Neural crest cell (in vitro differentiated cells): ENCODE measurements at places on chromosomes 1 and 21.

- no peak for DNase-seq
Observed at GRCh38 chr1:113859478-113860175, 11.9 kb downstream of the PTPN22 start.

DNA sequence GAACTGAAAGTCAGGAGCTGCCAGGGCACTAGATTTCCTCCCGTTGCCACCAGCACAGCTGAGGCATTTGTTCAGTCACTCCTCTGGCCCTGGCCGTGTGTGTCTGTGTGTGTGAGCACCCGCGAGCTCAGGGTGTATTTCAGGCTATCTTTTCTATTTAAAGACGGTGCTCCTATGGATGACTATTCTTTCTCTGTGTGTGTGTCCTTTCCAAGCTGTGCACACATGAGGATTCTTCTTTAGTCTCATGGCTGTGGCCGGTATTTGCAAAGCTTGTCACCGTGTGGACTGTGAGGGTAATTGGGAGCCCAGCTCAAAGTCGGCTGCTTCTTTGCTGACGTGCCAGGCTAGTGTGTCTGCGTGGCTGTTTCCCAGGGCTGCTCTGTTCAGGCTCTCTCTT is 3.0 kb upstream of the KCND3 start:
- DNase-seq: no peak

GRCh38 chr1:39317111-39317510 is 112.6 kb downstream of the MACF1 start:
- no peak for DNase-seq

- DNase-seq: no peak
Observed at GRCh38 chr1:220044678-220045355, 1.5 kb downstream of the EPRS1 start.

- DNase-seq: no peak
Observed at GRCh38 chr1:64042331-64043100, 160.9 kb upstream of the UBE2U start.

DNA sequence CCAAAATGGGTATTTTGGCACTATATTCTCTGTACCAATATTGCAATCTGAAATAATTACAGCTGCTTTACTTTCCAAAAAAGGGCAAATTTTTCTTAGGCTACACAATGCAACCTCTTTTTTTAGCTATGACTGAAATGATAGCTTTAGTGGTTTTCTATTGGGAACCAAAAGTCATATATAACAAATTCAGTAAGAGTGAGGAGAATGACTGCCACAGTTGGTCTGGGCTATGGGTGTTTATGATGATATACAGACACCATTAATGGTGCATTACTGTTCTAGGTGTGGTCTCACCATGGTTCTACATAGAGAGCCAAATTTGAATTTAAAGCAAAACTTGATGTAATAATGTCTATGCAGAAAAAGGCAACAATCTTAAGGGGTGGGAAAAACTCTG is 72.3 kb upstream of the PTBP2 start:
- no peak for DNase-seq

DNA sequence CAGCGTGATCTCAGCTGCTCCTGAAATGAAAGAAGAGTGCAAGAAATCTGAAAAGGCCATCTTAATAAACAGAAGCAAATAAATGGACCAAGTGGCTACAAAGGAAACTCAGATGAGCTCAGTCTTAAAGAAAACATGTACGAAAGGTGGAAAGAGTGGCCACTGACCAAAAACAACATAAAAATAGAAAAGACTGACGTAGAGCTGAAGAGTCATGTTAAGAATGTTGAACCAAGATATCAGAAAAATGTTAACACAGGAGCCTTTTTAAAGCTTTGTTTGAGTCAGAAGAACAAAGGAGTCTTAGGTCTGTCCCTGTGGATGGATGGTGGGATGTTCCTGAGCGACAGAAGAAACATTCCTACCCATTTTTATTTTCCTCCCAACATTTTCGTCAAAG is 30.8 kb upstream of the ZNF648 start:
- no peak for DNase-seq

DNA sequence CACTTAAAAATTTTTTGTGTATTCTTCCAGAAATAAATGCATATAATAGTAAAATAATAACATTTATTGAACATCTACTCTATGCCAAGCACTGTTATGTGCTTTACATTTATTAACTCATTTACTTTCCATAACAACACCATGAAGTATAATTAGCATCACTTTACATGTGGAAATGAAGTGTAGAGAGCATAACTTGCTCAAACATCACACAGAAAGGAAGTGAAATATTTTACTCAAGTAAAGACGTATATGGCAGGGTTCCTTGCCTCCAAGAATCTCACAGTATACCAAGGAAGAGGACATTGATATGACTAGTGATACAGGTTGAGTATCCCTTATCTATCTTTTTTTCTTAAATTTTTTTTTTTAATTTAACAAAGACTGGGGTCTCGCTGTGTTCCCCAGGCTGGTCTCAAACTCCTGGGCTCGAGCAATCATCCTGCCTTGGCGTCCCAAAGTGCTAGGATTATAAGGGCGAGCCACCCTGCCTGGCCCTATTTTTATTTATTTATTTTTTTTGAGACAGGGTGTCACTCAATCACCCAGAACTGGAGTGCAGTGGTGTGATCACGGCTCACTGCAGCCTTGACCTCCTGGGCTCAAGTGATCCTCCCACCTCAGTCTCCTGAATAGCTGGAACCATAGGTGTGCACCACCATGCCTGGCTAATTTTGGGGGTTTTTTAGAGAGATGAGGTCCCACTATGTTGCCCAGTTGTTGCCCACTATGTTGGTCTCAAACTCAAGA is 7.7 kb upstream of the CLIC4 start:
- no peak for DNase-seq

- no peak for DNase-seq
Observed at GRCh38 chr21:39845571-39846130, 21.6 kb upstream of the PCP4 start.

DNA sequence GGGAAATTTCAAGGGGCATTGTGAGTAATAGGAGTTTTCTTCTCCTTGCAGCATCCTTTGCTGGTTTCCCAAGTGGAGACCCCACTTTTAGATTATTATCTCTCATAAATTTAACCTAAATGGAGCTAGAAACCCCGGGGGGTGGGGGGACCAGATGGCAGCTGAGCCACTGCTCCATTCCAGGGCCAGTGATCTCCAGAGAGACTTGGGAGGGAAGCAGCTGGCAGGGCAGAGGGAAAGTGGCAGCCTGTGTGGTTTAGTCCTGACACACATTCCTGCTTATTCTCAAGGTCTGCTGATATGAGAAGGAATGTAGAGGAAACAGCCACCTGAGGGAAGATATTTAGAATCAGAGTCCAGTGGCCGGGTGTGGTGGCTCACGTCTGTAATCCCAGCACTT is 16.3 kb downstream of the PCP4L1 start:
- no peak for DNase-seq

DNA sequence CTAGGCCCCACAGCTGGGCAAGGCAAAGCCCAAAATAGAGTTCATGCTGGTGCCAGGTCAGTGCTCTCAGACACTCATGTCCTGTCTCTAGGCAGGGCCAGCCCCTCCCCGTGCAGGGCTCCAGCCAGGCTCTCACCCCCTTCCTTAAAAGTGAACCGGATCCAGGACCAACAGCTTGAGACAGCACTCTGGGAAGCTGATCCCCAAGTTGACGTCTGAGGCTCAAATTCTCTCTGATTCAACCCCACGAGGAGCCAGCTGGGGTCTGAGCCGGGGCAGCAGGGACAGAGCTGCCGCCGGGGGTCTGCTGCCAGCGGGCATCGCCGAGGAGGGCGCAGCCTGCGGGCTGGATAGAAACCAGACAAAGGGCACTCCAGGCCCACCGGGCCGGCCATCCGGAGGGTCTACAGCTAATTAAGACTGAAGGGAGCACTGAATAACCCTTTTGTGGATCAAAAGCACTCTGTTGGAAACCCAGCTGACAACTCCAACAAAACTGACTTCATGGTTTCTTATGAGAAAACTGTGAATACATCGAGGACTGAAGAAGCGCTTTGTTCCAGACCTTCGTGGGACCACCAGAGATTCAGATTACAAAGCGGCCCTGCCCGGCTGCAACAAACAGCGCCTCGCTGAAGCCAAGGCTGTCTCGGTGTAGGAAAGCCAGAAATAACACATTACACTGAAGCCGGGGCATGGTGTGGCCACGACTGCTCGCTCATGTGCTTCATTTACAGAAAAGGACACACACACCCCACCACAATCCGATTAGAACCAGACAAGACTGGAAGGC is 95.8 kb downstream of the PSMG1 start:
- DNase-seq: peak; percentile 55

GRCh38 chr1:241631674-241632073 is 8.5 kb downstream of the CHML start:
- no peak for DNase-seq

DNA sequence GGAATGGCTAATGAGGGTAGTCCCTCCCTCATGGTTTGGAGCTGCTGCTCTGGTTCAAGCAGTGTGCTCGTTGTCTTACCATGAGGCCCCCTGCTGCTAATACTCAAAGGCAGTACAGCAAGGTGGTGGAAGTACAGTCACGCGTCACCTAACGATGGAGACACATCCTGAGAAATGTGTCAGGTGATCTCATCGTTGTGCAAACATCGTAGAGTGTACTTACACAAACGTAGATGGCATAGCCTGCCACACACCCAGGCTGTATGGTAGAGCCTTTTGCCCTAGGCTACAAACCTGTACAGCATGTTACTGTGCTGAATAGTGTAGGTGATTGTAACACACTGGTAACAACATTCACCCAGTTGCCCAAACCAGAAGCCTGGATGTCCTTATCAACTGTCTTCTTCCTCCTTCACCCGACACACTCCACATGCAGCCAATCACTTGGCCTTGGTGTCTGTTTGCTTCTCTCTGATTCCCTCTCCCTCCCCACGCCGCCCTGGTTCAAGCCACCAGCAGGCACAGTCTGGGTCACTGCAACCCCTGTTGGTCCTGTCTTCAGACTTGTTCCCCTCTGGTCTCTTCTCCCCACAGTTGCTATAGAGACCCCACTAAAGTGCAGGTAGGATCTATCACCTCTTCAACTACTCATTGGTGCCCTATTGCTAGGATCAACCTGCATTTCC is 6.0 kb upstream of the KCNA2 start:
- no peak for DNase-seq
